ENCODE measurements at places on chromosomes 2 and 18.
A peak's percentile ranks its signal among the peaks of the same experiment; 100 is the strongest.

DNA sequence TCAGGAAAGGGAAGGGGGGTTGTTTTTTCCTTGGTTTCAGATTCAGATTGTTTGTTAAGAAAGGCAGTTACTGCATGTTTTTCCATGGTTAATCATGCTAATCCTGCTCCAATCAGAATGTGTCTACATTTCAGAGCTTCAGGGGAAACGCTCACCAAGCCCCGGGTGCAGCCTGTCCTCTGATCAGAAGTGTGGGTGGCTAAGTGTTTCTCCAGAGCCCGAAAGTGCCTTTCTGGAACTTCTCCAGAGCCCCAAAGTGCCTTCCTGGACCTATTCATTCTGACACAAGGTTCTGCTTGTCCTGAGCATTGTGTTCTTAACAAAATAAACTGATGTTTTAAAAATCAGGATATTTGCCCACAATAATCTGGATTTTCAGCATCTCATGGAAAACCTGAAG, 359.0 kb upstream of the ZNF521 start:
- DNase-seq, result no peak

DNA sequence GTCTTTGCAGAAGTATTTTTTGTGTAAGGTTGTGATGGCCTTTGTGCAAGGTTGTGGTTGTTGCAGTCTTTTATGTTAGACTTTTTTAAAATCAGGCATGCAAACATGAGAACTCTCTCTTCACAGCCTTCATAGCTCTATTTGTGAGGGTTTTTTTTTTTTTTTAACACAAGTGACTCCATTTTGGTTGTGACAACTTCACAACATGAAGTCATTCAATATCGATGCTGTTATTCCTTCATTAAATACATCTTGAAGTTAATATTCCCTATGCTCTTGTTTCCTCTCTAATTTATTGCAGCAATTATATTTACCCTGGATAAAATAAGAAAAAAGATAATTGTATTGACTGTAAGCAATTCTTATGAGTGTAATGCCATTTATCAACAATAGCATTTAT, 35.5 kb downstream of the DHRS9 start:
- DNase-seq, result no peak

DNA sequence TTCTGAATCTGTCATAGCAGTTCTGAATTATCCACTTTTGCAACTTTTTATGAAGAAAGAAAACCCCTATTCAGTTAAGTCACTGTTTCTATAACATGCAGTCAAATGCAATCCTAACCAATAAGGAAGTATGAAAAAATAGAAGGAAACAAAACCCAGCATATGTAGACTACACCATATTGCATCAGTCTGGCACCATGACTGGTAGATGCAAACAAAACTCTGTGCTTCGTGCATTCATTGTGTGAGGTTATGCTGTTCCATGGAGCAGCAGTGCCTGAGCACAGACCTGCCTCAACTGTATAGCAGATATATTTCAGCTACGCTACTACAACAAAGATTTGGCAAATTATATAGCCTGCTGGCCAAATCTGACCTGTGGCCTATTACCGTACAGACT, 325.5 kb downstream of the LRP1B start:
- DNase-seq, result no peak

DNA sequence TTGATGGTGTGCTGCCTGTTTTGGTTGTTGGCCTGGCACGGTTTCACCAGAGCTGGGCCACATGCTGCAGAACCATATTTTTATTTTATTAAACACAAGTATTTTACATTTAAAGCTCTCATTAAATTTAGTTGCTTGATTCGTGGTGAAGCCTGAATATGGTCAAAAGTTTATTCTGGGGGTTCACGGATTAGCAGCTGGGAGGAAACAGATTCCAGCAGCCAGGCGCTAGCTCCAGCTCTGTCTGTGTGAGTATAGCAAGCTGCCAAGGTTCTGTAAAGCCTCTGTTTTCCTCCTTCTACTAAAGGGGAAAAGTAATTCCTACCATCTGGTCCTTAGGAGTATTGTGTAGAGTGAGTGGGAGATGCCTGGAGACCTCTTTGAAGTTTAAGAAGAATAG, 22.5 kb downstream of the GATA6 start:
- no peak for DNase-seq

DNA sequence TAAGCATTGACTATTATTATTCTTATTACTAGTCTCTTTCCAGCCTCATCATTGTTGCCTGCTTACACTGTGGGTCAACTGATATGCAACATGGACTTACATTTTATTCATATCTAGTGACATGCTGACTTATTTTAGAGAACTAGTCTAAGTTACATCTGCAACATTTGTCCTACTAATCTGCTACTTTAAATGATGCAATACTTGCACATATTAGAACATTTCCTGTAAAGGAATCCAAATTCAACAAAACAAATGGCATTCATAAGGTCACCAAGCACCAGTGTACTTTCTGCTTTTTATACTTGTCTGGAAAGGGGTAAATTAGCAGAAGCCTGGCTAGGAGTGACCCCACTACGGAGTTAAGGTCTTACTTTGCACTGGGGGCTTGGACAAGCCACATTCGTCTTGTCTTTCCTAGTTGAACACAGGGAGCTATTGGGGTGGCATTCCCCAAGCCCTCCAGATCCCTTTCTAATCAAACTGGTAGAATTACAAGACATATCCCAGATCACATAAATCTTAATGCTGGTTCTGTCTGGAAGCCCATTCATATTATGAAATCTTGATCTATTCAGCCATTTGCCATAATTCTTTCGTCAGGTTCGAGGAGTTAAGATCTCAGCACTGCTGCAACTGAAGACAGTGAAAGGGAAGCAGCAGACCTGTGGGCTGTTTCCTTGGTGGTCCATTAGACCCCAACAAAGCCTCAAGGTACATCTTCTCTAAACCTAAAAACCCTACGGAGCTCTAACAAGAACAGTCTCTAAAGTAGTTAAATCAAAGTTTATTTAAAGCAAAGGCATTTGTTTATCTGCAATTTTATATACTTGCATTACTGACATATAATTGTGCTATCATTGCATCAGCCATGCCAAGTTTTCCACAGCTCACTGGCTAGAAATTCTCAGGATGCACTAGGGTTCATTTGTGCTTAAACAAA, 49.9 kb upstream of the RTN4 start:
- no peak for DNase-seq

- no peak for DNase-seq
Measured at GRCh38 chr2:165835363-165835762, 41.3 kb upstream of the GALNT3 start.

DNA sequence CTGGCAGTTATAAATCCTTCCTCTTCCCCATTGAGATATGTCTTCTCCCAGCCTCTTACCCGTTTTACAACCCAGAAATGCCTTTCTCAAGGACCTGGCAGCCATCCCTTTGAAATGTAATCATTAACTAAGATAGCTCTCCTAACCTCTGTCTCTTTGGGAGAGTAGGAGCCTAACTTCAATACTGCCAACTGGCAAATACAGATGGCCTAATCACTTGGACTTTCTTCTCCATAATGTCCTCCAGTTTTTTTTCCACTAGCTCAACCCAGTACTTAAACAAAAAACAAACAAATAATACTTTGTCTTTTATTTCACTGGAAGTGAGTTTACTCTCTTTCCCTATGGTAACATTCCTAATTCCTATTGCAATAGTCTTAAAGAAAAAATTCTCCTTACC, 1391.1 kb downstream of the SUCLG1 start:
- DNase-seq, result no peak

GRCh38 chr2:219001577-219002394, 8.6 kb upstream of the CRYBA2 start:
- peak; percentile 13 for DNase-seq

GRCh38 chr2:128260239-128261138, 58.2 kb downstream of the HS6ST1 start:
- peak; percentile 44 for DNase-seq

GRCh38 chr2:20390524-20391123, 40.0 kb upstream of the PUM2 start:
- DNase-seq, result no peak

DNA sequence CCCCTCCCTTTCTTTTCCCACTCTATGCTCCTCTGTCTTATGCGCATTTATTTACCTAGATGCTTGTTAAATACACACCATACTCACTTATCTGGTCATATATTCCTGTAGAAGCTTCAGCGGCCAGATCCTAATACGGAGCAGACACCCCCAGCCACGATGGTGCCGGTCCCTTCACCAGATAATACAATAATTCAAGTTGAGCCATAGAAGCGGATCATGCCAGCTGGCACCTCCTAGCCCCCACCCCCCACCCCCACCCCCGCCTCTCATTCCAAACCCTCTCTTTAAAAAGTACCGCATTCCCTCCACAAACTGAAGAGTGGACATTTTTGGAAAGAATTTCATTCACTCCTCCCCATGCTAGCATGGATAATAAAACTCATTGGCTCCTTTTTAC, 95.2 kb downstream of the BIN1 start:
- no peak for DNase-seq

- DNase-seq, result no peak
Measured at GRCh38 chr2:206154197-206154596, 5.0 kb downstream of the NDUFS1 start.

GRCh38 chr2:172373766-172374165, 53.6 kb upstream of the ITGA6 start:
- peak; percentile 26 for DNase-seq

GRCh38 chr2:8564475-8564874, 117.4 kb upstream of the ID2 start:
- DNase-seq, result no peak

GRCh38 chr2:71535526-71535925, 82.2 kb downstream of the DYSF start:
- no peak for DNase-seq

DNA sequence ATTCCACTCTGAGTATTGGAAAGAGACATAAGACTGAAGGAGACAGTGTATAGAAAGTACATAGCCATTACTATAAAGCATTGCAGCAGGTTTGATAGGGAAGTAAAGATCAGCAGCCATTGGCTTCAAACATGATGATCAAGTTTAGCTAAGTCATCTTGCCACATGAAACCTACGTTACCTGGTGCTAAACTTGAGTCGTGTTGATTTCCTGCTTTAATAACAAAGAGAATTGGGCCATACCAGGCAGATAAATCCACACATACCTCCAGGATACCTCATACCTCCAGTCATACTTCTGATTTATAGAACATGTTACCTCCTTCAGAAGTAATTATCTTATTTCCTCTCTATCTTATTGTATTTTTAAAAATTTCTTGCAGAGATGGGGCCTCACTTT, 10.3 kb upstream of the KYNU start:
- DNase-seq, result peak; percentile 80

GRCh38 chr2:172550419-172550818, 5.5 kb upstream of the PDK1 start:
- DNase-seq, result no peak

GRCh38 chr2:61632276-61633169, 94.4 kb upstream of the XPO1 start:
- no peak for DNase-seq

DNA sequence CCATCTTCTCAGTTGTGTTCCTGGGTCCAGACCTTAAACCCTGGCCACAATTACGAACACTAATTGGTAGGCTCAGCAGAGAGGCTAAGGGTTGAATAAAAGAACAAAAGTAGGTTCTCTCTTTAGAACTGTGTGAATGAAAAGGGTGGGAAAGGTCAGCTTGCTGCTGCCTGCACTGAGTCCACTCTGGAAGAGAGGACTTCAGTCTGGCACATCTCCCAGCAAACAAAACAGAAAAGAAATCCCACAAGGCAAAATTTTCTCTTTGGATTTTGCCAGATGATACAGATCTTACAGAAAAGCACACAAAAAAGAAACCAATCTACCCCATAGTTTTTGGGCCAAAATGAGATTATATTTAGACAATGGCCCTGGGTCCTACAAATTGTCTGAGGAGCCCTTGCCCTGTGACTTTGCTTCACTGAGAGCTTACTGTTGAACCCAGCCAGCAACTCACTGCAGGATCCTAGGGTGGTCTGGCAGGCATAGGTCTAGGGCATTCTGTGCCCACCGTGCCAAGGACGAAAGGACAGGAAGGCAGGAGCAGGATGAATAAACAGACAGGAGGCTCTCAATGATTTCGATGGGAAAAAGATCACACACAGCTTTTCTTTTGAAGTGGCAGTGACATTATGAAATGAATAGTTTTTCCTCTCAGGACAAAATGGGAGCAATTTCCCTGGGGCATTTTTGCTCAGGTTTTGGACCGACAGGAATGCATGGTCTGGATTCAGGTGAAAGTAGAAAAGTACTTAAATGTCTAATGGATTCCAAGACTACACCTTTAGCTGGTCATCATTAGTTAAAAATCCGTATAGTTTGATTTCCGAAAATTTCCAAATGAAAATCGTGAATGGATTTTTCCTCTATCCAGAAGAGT, 68.4 kb upstream of the STAM2 start:
- DNase-seq, result no peak

DNA sequence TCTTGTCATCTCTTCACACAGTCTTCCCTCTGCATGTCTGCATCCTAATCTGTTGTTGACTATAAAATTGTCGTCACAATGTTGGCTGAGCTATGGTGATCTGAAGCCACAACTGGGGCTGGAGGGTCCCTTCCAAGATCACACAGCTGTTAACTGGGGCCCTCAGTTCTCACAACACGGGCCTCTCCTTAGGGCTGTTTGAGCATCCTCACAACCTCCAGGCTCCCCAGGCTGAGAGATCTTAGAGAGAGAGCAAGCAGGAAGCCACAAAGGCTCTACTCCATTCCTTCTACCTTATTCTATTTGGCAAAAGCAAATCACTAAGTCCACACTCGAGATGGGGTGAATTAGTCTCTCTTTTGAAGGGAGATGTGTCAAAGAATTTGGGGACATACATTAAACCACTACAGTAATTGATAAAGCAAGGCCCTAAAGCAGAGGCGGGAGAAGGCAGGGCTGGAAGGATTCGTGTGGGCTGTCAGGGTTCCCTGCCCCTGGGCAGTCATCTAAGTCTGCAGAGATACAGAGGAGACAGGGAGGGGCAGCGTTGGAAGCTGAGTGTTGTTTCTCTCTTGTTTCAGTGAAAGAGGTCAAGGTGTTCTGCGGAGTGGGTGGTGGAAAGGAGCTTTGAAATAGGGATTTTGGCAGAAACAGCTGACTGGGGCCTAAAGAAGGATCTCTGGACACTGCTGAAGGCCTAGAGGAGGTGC, 15.9 kb downstream of the MYO7B start:
- DNase-seq, result no peak

DNA sequence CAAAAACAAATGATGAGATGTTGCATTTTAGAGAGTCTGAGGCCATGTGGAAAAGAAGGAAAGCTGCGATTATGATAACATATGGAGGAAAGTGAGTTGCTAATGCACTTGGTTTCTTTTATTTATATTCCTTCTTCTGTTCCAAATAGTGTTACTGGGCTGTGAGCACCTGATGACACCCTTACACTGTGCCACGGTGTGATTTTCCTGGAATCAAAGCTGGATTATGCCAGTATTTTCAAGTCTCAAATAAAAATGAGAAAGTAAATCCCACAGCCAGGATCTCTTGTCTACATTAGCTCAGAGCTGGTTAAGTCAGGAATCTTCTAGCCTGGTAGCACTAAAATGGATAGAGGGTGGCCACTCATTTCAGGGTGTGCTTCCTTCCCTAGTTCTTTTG, 670.8 kb downstream of the TDRD15 start:
- no peak for DNase-seq

GRCh38 chr2:203871371-203871983, 3.9 kb downstream of the CTLA4 start:
- DNase-seq, result no peak
